Tibial nerve (tissue), 4 donors: ENCODE measurements at places on chromosomes 4 and X. TPM values are rescaled to one million over a fixed set of nuclear protein-coding genes. Genes with fewer than 3 reads are reported as not detected.

The F9 gene
- not detected for total RNA-seq

The SOWAHB gene
- 0.90 TPM for total RNA-seq

The RNF212 gene
- 7.3 TPM for total RNA-seq

The PABPC5 gene
- 4.2 TPM for total RNA-seq

The TEX13C gene
- total RNA-seq, result 0.21 TPM

The HPGDS gene
- not detected for total RNA-seq

The NSUN7 gene
- 3.1 TPM for total RNA-seq

The MAGIX gene
- total RNA-seq, result 2.3 TPM

The NPY2R gene
- 1.8 TPM for total RNA-seq

The GPM6B gene
- 251 TPM for total RNA-seq

The IL9R gene
- total RNA-seq, result not detected

The DAPP1 gene
- total RNA-seq, result 0.42 TPM

The SLC39A8 gene
- total RNA-seq, result 9.6 TPM

- no peak for DNase-seq
Observed at GRCh38 chr4:42357325-42357724, 40.0 kb upstream of the SHISA3 start.

DNA sequence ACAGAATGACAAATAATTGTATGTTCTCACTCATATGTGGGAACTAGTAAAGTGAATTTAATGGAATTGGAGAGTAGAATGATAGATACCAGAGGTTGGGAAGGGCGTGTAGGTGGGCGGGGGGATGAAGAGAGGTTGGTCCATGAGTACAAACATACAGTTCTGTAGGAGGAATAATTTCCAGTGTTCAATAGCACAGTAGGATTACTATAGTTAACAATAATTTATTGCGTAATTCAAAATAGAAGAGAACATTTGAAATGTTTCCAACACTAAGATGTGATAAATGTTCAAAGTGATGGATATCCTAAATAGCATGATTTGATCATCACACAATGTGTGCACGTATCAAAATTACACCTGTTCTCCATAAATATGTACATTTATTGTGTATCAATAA is 106.2 kb upstream of the IL1RAPL2 start:
- no peak for DNase-seq

GRCh38 chrX:47172549-47172948 is 21.1 kb upstream of the UBA1 start:
- DNase-seq, result no peak

DNA sequence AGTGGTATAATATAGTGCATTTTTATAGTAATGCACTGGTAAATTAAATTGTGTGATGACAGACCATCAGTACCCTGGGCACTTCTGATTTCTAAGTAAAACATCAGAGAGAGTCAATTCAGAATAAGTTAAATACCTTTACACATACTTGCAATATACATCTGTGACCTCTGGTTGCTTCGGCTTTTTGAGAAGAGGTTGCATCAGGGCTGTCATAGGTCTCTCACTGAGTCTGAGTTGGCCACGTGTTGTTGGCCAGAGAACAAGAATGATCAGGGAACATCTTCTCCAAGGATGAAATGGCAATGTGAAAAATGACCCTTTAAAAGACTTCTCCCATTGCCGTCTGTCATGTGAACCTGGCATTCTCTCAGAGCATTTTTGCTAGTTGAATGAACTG is 36.9 kb upstream of the PUDP start:
- no peak for DNase-seq

GRCh38 chr4:68404153-68404552 is 43.1 kb upstream of the TMPRSS11E start:
- DNase-seq, result no peak

DNA sequence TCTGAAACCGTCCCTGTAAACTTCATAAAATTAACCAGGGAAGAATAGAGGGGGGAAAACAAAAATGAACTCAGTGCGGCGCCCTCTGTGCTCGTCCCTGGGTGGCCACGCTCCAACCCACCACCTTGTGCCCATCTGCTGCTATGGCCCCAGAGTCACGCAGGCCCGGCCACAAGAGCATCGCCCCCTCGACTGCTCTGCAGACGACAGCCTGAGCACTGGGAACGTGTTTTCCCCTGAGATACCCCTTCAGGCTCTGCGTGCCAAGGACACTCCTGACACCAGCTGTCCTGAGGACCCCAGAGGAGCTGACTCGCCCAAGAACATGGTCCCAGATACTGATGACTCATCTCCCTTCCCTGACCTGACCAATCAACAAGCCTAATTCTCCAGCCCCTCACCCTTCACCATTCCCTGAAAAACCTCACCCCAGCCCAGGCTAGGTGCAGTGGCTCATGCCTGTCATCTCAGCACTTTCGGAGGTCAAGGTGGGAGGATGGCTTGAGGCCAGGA is 64.1 kb upstream of the GPR78 start:
- no peak for DNase-seq

- no peak for DNase-seq
Observed at GRCh38 chr4:83536362-83537272, 709 bp downstream of the GPAT3 start.

GRCh38 chrX:53128097-53128749 is 34.3 kb downstream of the KANTR start:
- DNase-seq, result no peak

DNA sequence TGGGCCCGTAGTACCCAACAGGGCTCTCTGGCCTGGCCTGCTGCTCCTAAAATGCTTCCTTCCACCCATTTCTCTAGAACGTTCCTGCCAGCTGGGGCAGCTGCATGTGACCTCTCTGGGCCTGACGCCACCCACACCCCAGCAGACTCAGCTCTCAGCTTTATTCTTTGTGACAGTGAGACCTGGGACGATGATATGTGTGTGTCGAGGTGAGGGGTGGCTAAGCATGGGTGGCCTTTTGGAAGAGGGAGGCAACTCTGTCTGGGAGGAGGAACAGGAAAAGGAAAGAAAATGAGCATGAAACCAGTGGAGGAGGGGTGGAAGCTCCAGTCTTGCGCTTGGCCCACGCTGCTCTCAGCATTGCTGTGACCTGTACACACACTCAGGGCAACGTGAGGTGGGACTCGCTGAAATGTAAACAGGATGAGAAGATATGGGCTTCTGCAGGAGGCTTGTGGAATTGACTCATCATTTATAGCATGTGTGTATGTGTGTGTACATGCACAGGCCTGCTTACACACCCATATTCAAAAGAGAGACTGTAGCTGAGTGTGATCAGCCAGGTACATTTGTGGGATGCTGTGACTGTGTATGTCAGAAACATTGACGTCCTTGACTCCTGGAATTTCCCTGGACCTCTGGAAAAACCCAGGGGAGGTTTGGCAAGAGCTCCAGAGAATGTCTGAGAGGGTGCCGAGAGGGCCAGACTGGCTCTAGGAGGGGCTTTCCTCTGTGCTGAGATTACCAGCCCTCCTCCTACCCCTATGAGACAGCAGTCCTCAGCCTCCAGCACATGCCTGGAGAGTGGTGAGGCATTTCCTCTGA is 137.9 kb downstream of the PJA1 start:
- no peak for DNase-seq

GRCh38 chr4:133719098-133719497 is 482.5 kb downstream of the PABPC4L start:
- DNase-seq, result no peak

DNA sequence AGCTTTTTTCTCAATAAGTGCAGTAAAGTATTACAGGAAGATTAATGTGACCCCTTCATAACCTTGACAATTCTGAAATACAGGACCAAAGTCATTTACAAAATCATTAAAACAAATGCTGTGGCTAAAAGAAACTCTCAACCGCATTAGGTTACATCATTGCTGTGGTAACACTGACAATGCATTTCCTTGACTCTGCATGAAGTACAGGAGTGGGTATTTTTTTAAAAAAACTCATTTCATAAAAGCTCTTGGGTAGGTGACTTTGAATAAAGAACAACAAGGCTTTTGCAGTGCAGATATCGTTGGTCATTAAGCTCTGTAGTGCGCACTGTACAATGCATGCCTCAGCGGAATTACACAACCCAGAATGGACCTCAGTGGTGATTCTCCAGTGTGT is 23.4 kb upstream of the XK start:
- no peak for DNase-seq

DNA sequence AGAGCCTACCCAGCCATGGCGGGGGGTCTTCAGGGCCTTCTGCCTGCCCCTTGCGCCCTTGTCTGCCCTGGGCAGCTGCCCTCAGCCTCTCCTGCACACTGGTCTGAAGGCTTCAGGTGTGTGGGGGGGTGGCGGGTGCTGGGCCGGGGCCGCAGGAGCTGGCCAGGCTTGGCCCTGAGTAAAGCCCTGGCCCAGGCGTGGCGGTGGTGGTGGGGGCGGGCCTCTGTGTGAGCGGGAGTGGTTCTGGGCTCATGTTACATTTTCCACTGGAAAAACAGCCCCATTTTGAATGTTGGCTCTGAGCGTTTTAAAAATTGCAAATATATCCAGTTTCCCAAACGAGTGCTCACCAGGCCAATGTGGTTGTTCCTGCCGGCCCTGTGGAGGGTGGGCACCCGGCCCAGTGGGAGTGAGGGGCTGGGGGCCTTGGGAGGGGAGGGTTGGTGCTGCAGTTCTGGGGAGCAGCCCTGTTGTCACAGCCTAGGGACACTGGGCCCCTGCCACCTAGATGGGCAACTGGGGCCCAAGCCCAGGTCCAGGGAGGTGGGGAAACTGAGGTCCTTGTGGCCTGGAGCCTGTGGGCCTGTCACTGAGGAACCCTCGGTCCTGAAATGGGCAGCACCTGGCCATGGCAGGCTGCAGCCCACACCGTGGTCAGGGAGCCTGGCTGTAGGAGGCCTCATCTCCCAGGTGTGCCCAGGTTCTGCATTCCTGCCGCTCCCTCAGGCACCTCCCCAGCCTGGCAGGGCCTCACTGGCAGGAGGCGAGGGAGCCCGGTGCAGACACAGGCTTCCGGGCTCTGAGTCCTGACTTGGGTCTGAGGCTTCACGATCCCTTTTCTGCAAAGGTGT is 28.3 kb downstream of the FGFRL1 start:
- DNase-seq, result no peak

GRCh38 chr4:11201256-11201655 is 227.4 kb downstream of the HS3ST1 start:
- DNase-seq, result no peak

DNA sequence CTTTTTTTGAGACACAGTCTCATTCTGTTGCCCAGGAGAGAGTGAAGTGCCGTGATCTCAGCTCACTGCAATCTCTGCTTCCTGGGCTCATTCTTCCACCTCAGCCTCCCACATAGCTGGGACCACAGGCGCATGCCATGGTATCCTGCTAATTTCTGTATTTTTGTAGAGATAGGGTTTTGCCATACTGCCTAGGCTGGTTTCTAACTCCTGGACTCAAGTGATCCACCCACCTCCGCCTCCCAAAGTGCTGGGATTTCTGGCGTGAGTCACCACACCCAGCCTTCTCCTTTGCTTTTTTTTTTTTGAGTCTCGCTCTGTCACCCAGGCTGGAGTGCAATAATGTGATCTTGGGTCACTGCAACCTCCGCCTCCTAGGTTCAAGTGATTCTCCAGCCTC is 94.1 kb downstream of the PDS5A start:
- DNase-seq, result no peak

DNA sequence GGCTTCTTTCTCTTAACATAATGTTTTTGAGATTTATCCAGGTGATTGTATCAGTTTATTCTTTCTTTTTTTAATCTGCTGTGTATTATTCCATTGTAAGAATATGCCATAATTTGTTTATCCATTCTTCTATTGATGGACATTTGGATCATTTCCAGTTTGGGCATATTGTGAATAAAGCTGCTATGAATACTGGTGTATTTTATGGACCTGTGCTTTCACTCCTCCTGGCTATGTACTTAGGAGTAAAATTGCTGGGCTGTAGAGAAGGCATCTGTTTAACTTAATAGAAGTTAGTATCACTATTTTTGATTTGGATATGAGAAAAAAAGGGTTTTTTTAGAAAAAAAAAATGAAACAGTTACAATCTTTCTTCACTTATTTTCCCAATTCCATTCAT is 50.0 kb upstream of the FAM9C start:
- no peak for DNase-seq

GRCh38 chr4:39170301-39170700 is 12.0 kb upstream of the WDR19 start:
- DNase-seq, result no peak

GRCh38 chr4:166293556-166293955 is 420.5 kb downstream of the TLL1 start:
- no peak for DNase-seq

DNA sequence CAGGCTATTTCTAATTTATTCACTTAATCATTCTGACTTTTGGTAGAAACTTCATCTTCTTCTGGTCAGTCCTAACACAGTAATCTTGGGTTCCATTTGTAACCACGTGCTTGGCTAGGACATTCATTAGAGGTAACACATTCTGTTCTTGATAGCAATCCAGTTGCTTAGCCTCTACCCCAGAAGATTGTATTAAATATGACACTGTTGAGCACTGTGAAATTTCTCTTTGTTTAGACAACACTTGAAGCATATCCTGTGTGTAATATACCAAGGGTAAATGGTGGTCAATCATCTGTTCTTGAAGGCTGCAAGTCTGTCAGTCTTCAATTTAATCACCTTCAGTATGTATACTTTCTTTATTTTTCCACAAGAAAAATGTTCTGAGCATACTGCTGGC is 523.0 kb downstream of the ANKRD50 start:
- DNase-seq, result no peak

- no peak for DNase-seq
Observed at GRCh38 chr4:2087170-2087569, 28.0 kb downstream of the NAT8L start.

DNA sequence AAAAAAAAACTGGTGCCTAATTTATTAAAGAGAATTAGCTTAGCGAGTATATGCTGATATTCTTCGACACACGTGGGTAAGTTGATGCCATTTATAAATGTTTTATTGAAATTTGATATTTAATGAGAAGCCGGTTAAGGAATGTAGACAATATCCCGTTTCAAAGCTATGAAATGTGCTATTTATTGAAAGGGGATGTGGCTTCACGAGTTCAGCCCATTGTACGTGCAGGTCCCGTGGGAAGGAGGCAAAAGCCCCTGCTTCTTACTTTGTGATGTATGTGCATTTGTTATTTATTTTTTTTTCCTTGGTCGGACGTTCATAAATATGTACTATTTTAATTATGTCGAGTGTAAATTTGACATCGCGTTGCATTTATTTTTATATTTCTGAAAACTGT is 20.2 kb downstream of the SHOX start:
- DNase-seq, result no peak

GRCh38 chr4:61923179-61923578 is 723.1 kb downstream of the ADGRL3 start:
- no peak for DNase-seq

DNA sequence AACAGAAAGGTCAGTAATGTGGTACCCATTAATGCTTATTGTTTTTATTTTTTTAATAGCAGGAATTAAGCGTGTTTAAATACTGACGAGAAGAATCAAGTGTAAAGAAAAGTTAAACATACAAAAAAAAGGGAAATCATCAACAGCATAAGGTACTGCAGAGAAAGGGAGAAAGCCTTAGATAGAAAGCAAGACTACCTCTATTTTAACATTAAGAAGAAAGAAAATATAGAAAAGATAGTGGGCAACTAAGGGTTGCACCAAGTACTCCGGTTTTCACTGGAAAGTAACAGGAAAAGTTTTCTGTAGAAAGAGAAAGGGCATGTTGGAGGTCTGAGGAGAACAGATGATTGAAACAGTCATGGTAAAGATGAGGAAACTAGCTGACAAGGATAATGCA is 41.9 kb downstream of the FBXW7 start:
- DNase-seq, result no peak
